ENCODE measurements at places on chromosomes 1 and 21.

DNA sequence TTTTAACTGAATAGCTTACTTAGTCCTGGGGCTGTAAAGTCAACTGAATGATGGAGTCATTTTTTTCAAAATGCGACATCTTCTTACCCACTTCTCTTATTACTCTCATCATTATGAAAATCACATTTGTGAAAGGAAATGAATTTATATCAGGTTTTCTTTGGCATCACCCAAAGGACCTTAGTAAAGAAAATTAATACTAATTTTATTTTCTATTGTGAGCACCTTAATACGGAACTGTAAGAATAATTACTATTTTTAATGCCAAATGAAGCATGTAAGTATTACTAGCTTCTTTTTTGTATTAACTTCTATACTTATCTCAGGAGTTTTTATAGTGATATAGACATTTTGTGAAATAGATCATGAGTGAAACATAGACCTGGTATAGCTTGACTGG is 30.9 kb downstream of the PTPRC start:
- DNase-seq: no peak

- peak; percentile 81 for DNase-seq
These were observed 82.6 kb upstream of the PTGFR start for GRCh38 chr1:78408192-78408591.

- no peak for DNase-seq
These were observed at the start of gene CYYR1 for GRCh38 chr21:26572702-26573381. TSS of gene CYYR1 (minus strand) at chr21:26573286. CDS start at chr21:26572940, 346 bp downstream.

GRCh38 chr1:116075990-116076389 is 35.2 kb upstream of the MAB21L3 start:
- no peak for DNase-seq

- DNase-seq: no peak
These were observed 40.4 kb downstream of the RNF187 start for GRCh38 chr1:228527596-228527995.

- no peak for DNase-seq
These were observed 121.2 kb downstream of the ADGRL2 start for GRCh38 chr1:81921851-81922462.

DNA sequence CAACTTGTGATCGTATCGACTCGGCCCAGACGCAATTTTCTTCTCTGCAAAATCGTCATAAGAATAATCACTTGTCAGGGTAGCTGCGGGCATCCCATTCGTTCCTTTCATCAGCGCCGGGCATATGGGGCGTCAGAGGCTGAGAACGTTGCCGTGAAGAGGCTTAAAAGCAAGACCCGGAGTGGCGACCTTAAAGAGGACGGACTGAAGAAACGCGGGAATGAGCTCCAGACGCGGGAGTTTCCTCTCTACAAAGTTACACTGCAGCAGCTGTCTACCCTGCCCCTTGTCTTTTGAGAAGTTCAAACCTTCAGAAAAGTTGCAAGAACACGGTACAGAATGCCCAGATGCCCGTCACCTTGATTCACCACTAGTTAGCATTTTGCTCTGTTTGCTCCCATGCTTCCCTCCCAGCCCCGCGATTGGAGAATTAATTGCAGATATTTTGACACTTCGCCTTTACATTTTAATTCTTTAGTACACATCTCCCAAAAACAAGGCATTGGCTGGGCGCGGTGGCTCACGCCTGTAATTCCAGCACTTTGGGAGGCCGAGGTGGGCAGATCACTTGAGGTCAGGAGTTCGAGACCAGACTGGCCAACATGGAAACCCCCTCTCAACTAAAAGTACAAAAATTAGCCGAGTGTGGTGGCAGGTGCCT is 967 bp downstream of the CENPS start:
- no peak for DNase-seq

- no peak for DNase-seq
These were observed 2.0 kb downstream of the INAVA start for GRCh38 chr1:200896531-200897196.

- DNase-seq: no peak
These were observed 339 bp downstream of the LHX4 start for GRCh38 chr1:180230416-180230790.

DNA sequence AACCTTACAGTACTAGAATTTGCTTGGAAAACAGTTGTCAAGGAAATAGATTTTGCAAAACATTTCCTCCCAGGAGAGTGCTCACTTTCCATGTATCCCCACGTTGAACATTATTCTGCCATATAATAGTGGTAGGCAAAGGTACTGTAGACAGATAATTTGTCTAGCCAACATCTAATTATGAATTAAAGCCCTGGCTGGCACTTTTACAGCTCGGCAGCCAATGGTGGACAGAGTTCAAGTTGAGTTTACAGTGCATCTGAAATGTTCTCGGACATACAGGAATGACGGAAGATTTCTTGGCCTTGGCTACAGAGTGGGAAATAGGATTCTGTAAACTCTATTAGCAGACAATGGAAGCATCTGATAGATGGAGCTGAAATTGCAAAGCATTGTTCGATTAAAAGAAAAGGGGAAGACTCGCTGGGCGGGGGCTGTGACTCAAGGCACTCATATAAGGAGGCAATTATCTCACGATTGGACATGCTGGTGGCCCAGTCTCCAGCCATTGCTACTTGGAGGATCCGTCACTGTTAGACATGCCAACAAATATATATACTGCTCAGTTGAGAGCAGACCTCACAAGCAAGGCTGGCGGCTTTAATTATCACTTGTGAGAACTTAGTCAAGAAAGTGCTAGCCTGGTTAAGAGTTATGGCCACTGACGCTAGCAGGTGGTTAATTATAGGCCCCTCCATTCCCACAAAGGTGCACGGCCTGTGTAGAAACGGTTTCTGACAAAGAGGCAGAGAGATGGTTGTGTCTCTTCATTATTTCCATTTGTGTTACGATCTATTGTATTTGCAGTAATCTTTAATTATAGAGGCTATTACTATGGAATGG is 48.0 kb downstream of the MAN1C1 start:
- no peak for DNase-seq

DNA sequence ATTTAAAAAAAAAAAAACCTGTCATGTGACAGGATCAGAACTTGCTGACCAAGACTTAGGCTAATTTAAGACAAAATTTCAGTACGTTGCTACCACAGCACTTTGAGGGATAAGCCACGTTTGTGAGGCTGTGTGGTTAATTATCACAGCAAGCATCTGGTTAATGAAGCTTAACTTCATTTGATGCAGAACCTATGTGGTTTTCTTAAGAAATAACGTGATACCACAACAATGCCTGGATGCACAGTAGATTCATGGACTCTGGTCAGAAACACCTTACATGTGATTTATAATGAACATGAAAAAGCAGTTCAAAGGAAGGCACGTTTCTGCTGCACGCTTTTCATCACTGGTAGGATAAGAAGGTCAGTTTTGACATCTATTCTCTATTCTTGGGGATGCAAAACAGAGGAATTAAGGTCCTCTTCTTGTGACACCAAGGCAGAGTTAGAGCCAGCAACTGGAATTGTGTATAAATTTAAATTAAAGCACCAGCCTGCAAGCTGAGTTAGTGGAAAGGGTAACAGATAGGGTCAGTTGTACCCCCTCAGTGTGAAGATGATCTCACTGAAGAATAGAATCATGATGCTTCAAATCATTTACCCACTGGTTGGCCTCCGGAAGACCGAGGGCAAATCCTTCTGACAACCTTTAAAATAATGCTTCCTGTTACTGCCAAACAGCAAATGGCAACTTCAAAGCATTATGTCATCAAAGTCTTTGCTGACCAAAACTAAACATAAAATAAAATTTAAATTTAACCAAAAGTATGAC is 6.0 kb upstream of the KRTAP8-1 start:
- no peak for DNase-seq

DNA sequence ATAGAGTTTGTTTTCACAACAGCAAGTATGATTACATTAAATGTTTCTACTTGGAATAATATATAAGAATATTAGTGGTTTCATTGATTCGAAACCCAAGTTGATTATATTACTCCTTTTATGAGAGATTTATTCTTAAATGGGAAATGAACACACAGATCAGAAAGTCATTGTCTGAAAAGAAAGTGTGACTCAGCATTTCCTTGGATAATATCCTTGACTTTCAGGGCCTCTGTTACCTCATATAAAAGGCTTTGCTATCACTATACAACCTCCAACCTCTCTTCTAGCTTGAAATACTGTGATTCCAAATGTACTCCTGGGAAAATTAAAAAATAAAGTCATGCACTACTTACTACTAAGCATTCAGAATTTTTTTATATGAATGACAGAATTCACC is 295.3 kb upstream of the LYPLAL1 start:
- DNase-seq: no peak

GRCh38 chr1:53697721-53698383 is 41.1 kb downstream of the GLIS1 start:
- DNase-seq: peak; percentile 70

DNA sequence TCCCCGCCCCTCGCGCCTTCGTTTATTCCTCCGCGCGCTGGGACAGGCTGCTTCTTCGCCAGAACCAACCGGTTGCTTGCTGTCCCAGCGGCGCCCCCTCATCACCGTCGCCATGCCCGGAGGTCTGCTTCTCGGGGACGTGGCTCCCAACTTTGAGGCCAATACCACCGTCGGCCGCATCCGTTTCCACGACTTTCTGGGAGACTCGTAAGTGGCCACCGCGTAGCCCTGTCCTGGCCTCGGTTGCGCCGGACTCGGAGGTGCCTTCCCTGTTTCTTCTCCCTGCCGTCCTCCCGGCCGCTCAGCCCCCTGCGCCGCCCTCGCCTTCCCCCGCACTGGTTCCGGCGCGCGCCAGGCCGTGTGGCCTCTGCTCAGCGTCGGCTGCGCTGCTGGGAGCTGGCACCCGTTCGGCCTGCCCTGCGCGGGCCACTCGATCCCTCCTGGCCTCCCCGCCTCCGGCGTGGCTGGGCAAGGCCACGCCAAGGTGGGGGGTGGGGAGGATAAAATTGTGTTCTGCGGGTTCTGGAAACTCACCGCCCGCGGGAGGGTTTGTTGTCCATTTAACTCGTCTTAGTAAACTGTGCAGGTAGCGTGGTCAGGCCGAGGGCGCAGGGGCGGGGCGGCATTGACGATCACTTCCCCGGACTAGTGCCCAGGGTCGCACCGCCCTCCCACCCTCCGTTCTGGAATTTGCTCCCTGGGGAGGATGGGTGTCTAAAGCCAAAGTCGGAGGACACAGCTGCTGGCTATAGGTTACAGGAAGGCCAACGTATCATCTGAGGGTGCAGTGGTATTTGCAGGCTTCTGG is at the start of gene PRDX6:
PRDX6 (plus strand) TSS at position 50 of the 808 bp plus-strand sequence; CDS start at position 113, 63 bp downstream.
- no peak for DNase-seq

DNA sequence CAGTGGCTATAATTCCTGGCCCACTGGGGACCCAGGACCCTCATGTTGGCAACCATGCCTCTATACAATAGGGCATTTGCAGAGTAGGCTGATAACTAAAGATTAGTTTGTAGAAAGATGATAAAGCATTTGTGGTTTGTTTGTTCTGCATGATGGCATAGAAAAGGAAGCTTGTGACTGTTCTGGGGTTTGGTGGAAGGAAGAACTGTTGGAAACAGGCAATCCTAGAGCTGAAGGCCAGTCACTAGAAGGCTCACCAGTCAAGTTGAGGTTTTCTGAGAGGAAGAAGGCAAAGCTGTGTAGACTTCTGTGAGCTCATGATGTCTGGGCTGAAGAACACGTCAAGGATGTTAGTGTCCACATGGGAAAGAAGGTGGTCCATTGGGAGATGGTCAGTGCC is 140.3 kb upstream of the VANGL1 start:
- no peak for DNase-seq

DNA sequence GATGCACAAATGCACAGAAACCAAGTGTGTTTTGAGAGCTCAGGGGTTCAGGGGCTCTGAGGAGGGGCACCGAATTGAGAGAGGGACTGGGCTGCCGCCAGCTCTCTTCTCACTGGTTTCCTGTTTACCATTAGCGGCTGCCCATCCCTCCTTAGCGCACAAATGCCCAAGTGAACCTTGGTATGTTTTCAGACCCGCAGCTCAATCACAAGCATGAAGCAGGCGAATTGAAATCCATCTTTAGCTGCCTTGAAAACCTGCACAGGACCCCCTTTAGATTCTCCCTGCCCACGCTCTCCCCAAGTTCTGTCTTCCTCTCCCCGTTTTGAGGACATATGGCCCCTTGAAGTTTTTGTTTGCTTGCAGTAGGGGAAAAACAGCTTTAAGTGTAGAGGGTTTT is 61.1 kb upstream of the ACOT11 start:
- DNase-seq: no peak

GRCh38 chr1:219517031-219517430 is 95.9 kb downstream of the ZC3H11B start:
- DNase-seq: no peak

- no peak for DNase-seq
These were observed 247.2 kb upstream of the CSF3R start for GRCh38 chr1:36729716-36730510.

DNA sequence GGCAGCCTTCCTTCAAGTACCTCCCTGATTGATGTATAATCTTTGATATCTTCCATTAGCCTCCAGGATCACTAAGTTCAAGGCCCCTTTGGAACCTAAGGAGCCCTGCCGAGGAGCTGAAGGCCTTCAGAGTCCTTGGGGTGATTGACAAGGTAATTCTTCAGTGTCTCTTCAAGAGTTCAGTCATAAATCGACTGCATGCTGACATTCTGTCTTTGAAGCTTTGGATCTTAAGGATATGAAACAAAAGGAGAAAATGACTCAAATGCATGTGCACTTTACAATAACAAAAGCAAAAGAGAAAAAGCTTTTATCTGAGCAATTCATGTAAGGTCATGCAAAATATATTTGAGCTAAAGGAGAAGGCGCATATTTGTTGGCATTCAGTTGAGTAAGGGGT is 125.3 kb downstream of the RPS6KC1 start:
- DNase-seq: no peak

DNA sequence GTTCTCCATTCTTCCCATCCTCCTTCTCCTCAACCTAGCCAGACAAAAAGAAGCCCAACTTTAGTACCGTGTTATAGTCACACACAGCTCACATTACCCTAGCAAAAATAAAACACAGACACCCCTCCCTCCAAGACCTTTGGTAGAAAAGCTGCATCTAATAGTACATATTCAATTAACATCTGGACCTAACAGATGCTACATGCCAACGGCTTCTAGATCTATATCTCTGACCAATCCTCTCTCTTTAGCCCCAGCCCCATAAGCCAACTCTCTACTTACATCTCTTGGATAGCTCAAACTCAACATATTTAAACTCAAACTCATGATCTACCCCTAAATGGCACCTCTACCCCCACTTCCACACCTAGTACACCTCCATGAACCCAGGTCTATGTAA is 233.1 kb downstream of the KCNH1 start:
- no peak for DNase-seq

- DNase-seq: peak; percentile 21
These were observed 50.4 kb upstream of the DAB1 start for GRCh38 chr1:57474137-57474750.

DNA sequence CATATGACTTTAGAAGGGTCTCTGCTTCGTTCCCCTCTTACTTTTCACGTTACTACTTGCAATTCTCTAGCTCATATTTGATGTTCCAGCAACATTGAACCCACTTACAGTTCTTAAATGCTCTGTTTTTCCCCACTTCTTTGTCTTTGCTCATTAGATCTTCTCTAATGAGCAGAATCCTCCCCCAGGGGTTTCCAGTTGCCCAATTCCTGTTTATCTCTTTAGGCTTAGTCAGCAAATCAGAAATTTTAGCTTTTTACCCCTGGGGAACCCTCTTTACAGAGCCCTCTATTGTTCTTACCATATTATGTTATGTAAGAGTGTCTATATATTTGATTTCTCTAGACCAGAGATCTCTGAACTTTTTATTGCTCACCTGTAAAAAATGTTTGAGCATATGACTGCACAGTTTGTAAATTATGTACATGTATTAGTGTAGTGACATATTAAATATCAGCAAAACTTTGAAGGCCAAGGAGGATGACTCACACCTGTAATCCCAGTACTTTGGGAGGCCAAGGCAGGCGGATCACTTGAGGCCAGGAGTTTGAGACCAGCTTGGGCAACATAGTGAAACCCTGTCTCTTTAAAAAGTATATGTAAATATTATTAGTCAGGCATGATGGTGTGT is 71.4 kb downstream of the FNBP1L start:
- no peak for DNase-seq

Measured in GM04503 (cell line).